Retinal pigment epithelial cell (primary cell): ENCODE measurements at places on chromosomes 2 and 18.

DNA sequence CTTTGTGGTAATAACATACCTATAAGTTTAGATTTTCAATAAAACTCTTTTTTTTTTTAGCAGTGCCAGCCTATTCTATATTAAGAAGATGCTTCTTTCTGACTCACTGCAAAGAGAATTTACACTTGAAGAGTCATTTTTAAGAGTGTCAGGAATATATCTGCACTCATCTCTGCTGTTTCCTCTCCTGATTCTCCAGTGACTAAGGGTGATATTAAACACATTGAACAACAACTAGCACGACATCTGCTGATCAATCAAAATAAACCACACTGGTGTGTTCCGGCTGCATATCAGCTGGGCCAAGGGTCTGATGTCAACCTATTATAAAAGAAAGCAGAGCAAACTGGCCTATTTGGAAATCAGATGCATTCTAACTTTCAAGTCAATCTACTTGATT is 15.0 kb downstream of the RAB27B start:
- DNase-seq: no peak

GRCh38 chr2:37676274-37676673 is 4.8 kb upstream of the CDC42EP3 start:
- peak; percentile 76 for DNase-seq

DNA sequence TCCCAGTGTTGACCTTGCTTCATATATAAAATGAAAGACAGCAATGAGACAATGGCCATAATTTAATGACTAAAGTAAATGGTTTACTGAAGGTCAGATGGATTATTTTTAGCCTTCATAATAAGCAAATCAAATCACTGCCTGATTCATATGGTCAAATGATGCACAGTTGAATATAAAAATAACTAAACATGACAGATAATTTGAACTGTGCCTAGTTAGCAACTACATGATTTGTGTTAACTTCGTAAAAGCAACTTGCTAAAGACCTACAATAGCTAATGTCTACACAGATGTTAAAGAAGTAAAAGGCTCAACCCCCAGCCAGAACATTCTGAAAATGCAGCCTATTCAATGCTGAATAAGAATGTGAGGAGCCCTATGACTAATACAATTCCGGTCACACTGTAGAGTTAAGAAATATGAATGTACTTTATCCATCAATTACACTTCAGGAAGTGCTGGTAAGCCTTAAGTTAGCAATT is 590.8 kb upstream of the CDH2 start:
- peak; percentile 62 for DNase-seq

DNA sequence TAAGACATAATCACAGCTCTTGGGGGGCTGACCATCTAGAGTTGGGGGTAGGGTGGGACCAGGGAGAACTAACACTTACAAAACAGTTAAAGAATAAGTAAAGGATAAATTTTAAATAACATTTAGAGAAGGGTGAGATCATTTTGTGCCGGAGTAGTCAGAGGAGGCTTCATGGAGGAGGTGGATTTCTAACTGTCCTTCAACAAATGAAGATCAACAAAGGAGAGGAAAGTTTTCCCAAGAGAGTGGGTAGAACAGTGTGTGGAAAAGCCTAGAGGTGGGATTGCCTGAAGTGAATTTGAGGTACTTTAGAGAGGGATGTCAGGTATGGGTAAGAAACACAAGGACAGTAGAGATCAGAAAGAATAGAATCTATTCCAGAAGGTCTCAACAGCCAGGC is 7.3 kb downstream of the PROKR1 start:
- no peak for DNase-seq

DNA sequence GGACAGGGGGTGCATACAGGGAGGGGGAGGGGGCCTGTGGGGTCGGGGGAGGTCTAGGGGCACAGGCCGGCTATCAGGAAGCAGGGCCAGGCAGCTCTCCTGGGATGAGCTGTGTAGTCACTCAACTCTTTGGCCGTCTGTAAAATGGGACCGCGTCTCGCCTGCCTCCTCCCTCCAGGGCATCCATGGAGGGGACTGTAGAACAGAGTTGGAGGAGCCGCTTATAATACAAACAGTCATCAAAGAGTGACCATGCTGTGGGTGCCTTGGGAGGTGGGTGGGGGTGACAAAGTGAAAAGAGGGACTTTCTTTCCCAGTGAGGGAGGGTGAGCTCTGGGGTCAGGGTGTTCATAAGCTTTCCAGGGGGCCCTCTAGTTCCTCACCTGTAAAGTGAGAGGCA is 169.6 kb upstream of the HAAO start:
- no peak for DNase-seq
